ENCODE measurements at places on chromosomes 5 and 9.

- no peak for DNase-seq
These were observed 39.8 kb upstream of the PTCH1 start for GRCh38 chr9:95556521-95556920.

DNA sequence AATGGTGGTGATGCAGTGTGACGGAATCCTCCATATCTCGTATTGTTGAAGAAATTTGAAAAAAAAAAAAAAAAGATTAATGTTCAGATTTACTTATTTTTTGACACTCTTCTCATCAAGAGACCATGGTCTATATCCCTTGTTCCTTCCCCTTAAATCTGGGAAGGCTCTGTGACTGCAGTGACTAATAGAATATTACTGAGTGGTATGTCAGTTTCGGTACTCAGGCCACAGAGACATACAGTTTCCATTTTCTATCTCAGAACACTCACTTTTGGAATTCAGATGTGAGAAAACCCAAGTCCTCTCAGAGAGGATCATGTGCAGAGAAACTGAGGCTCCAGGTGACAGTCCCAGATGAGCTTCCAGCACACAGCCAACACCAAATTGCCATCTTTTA, 1193.5 kb downstream of the DTWD2 start:
- no peak for DNase-seq

- DNase-seq = no peak
These were observed 43.3 kb downstream of the MCTP1 start for GRCh38 chr5:95241635-95242034.

- DNase-seq = no peak
These were observed 16.5 kb downstream of the NTRK2 start for GRCh38 chr9:84686068-84686467.

DNA sequence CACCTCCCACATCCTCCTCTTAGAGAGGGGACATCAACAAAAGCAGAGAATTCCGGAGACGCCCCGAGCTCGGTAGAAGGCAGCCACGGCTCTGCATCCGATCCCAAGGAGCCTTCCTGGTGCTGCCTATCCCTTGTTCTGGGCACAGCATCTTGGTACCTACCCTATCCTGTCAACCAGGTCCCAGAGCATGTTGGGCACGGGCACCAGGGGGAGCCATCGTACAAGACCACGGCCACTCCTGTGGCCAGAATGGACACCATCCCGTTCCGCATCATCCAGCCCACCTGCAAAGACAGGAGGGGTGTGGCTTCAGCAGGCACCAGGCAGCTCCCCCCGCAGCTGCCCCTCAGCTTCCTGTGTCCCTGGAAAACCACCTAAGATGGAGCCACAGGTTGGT, 62.7 kb upstream of the ZNF354A start:
- no peak for DNase-seq

- no peak for DNase-seq
These were observed at the start of gene C9 for GRCh38 chr5:39364367-39364766. TSS of gene C9 (minus strand) at chr5:39364495. CDS start at chr5:39364464, 31 bp downstream.

DNA sequence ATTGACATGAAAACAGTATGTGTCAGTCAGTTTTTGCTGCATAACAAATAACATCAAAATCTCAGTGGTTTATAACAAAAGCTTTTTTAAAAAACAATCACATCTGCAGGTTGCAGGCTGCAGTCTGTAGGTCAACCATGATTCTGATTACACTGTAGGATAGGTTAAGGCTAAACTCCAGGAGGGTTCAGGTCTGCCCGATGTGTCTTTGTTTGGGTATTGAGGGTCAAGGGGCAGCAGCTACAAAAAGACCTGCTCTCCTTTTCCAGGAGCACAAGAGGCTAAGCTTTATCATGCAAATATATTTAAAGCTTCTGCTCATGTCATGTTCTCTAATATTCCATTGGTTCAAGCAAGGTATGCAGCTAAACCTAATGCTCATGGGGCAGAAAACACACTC, 18.2 kb downstream of the GRIA1 start:
- no peak for DNase-seq

DNA sequence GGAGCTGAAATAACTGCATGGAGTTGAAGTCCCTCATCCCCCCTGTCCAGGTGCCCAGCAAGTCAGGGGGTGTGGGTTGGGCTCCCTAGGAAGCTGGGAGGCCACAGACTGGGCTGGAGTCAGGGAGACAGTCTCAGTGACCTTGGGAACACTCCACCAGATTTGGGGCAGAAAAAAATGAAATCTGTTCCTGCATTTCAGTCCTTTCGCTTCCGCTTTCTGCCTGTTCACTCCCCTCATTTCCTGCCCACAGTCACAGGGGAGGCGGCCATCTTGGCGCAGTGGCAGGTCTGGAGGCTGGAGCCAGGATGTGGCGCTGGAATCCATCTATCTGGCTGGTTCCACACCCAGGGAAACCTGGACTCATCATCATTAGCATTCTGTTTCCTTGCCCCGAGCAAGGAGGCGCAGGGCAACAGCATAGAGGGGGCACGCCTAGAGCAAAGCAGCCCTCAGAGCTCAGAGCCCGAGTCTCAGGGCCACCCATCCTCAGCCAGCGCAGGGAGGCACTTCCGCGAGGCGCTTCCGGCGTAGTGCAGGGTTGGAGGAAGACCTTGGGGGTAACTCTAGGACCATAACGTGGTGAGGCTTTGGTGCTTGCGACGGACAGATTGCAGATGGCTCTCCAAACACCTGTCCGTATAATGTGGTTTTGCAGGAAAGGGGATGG, 86.2 kb upstream of the HSPA9 start:
- DNase-seq = no peak

- DNase-seq = no peak
These were observed 17.0 kb upstream of the SFXN1 start for GRCh38 chr5:175461370-175461769.

DNA sequence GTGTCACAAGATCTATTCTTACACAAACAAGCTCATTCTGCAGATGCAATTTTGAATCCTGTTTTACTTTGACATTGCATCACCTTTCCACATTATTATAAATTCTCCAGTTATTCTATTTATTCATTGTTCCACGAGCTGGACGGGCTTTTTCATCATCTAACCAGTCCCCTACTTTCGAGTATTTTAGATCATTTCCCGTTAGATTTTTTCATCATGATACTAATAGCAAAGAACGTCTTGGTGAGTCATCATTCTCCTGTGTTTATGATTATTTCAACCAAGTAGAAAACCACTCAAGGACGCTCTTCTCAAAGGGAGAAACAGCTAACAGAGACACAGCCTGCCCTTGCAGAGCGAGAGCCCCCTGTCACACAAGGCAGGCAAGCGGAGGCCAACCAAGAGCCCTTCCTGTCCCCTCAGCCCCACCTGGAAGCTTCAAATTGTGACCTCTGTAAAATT, 15.1 kb downstream of the BBLN start:
- DNase-seq = no peak

DNA sequence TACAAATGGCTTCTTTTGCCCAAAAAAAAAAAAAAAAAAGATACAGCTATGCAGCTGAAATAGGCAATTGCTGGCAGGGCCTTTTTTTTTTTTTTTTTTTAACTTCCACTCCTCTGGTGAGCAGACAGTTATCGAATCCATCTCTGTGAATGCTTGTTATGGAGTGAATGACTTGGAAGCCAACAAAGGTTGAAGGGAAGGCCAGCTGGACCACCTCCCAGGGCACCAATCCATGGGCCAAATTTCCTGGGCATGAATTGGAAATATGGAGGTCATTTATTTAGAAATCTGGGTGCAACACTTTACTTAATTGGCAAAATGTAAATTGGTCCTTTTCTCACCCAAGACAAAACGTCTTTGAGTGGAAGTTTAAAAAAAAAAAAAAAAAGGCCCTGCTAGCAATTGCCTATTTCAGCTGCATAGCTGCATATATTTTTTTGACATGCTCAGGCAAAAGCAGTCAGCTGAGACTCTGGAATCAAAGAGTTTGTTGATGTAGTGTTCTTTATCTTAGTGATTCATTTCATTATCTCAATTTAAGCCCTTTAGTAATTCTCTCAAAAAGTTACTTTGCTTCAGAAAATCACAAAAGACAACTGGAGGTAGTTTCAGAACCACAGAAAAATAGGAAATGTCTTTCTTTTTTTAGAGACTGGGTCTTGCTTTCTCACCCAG, 392.2 kb upstream of the KLF4 start:
- no peak for DNase-seq

DNA sequence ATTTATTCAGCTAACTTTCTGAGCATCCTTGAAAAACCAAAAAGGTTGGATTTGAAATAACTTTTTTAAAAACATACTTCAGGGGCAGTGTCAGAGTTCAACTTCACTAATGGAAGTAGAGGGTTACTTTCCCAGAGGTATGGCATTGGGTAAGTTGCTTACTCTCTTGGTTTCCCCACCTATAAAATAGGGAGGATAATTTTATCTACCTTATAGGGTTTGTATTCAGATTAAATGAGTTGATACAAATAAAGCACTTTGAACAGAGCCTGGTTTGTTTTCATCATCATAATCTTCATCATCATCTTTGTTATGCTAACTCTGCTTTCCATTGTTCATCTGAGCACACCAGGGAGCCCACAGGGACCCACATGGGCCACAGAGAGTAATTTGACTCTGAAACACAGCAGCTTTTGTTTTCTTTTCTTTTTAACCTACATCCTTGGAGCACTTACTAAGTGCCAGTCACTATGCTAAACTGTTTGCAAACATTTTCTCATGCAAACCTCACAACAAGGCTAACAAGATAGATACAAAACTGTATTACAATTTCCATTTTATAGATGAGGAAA, 179.1 kb upstream of the SLC24A2 start:
- DNase-seq = no peak

DNA sequence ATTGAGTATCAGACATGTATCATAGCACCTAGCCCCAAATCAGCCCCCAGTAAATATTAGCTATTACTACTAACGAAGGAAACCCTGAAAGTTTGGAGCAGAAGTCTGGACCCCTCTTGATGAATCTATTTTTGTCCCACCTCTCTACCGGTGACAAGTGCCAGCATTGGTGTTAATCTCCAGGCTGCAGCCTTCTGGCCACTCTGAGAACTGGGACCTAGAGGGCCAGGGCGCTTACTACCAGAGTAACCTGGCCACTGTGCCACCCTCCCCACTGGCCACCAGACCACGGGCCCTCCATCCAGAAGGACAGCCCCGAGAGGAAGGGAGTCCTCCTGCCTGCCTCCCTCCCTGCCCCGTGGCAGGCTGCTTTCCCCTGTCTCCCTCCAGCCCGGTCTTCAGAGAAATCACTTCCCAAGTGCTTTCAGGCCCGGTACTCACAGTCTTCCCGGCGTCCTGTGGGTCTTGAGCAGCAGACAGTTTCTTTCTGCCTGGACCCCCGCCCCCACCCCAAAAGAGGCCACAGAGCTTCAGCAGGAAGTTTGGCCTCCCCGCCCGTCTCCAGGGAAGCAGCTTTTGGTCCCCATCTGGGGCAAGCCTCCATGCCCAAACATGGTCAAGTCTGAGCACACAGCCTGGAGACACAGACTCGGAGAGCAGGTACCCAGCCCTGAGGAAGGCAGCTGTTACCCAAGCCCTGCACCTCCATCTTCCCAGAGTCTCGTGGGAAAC, at the start of gene KCNMB1:
KCNMB1 (minus strand) TSS at position 550 of the 732 bp plus-strand sequence. CDS start 3,920 bp downstream, outside the sequence.
- no peak for DNase-seq

GRCh38 chr5:7878381-7878873, 9.5 kb downstream of the MTRR start:
- no peak for DNase-seq

- DNase-seq = no peak
These were observed 43.0 kb downstream of the MTREX start for GRCh38 chr5:55350754-55351153.

GRCh38 chr9:130897848-130898551, 1.4 kb upstream of the QRFP start:
- DNase-seq = no peak

GRCh38 chr9:81427870-81428269, 261.5 kb downstream of the TLE1 start:
- no peak for DNase-seq

GRCh38 chr9:128304136-128304970, 17.9 kb downstream of the TRUB2 start:
- DNase-seq = no peak

GRCh38 chr5:31638345-31638744, 586 bp upstream of the PDZD2 start:
- no peak for DNase-seq

DNA sequence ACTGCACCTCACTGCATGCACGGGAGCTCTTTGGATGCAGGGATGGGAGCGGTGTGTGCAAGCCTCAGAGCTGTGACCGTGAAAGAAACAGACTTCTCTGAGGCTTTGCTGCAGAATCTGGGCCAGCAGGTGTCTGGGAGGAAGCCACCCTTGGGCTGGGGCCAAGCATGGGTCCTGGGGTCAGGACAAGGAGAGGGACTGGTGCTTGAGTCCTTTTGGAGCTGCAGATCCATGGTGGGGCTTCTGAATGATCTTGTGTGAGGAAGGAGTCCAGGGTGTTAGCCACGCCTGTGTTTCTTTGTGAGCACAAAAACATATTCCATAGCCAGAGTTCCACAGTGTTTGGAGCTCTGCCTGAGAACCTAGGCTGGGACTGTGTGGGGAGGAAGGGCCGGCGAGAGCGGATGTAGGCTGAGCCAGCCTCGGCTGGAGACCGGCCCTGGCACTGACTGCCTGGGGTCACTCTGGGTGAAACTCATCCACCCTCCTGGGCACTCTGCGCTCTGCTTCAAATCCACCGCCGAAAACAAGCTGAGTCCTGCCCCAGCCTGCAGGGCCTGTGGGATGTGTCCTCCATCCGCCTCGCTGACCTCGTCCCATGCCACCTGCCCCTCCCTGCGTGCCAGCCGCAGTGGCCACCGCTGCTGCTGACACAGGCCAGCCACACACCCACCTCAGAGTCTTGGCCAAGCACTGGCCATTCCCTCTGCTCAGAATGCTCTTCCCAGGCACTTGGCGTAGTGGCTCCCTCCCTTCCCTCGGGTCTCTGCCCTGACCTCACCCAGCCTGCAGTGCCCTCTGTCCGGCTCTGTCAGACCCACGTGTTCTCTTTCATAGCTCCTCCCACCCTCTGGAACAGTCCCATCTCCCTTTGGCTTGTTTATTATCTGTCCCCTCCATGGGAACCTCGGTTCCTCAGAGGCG, 26.7 kb downstream of the ERGIC1 start:
- DNase-seq = no peak

DNA sequence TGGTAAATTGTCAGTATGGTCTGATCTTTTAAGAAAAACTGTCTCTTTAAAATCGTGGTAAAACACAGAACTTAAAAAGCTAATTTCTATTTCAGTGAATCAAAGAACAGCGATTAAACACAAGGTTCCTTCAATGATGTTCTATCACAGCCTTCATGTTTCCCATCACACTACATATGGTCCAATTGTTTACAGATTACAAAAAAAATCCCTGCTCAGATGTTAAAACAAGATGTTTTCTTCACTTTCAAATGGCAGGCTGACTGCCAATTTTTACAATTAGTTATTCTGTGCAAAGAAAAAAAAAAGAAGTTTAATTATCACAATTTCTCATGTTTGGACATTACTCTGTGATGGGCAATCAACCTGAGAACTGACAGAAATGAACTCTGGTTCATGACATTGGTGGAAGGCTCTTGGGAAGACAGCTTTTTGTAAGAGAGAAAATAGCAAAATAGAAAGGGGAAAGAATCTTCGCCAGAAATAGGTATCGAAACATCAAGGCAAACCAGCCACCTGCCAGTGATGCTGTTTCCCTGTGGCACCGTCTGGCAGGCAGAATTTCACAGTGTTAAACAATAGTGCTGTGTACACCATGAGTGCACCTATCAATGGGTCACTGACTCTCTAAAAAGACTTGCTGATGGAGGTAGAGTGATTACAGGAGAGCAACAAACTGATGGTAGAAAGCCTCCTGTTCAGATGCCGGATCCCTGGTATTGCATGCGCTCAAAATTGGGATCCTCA, 1020.0 kb upstream of the ARRDC3 start:
- no peak for DNase-seq

All from Jurkat, Clone E6-1 (cell line).